SJSA1 (cell line): ENCODE measurements at places on chromosomes 3 and 15. TPM values are rescaled to one million over a fixed set of nuclear protein-coding genes. Genes with fewer than 3 reads are reported as not detected.

DNA sequence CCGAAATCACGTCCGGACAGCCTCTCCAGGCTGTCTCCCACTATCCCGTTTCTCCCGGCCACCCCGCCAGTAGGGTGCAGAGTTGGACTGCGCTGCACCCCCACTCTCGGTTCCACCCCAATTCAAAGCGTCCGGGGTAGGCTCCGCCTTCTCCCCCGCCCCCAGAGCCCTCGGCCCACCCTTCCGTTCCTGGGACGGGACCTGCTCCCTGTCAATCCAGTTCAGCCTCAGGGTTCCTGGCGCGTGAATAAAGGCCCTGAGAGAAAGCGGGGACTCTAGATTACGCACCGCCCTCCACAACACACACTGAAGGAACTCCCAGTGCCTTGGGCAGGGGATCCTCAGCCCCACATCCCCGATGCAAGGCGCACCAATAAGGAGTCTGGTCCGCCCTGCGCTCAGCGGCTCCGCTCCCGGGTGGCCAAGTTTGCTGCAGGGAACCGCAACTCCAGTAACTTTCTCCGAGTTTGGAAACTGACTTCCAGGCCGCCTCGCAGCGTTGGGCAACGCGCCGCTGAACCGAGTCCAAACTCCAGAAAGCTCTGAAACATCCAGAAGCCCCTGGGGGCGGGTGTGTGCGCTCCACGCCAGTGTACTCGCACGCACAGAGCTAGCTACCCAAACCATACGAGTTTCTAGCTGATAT lies 1.9 kb downstream of the ADAMTS9 start:
- DNase-seq = peak; percentile 90

DNA sequence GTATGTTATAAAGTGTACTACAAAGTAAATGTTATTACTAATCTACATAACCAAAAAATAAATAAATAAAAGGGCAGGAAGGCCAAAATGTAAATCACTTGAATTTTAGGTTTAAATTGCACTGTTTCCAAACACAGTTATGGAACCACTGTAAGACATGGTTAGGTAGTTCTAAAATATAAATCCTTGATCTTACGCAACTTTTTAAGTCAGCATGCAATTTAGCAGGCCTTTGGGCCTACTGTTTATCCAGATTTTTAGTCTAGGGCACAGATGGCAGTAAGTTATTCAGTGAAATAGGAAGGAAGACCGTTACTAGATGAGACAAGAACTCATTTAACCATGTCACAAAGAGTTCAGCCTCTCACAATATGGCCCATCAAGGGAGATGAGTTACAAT lies 187.4 kb upstream of the SLC2A2 start:
- no peak for DNase-seq

ALPK3 gene
- 0.03 TPM in 1 of 2 replicates, not detected in the other for total RNA-seq

WNT7A gene
- total RNA-seq = not detected in 2 replicates

GRCh38 chr3:71548705-71549384 lies 34.7 kb downstream of the FOXP1 start:
- no peak for DNase-seq

GRCh38 chr3:131081224-131081623 lies 54.5 kb downstream of the NEK11 start:
- DNase-seq = no peak

HYAL1 gene
- total RNA-seq = 0.18 TPM in 1 of 2 replicates, not detected in the other

DNA sequence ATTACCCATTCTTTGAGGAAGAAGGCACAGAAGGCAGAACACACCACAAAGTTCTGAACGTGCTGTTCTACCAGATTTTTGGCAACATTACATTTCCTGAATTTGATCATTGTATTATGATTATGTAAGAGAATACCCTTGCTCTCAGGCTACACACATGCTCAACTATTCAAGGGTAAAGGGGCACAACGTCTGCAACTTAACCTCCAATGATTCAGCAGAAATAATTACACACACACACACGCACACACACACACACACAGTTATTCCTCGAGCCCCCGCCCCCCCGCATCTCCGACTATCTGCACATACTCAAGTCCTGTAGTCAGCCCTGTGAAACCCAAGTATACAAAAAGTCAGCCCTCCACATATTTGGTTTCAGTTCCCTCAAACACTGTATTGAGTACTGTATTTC lies 26.8 kb downstream of the RPN1 start:
- no peak for DNase-seq

DNA sequence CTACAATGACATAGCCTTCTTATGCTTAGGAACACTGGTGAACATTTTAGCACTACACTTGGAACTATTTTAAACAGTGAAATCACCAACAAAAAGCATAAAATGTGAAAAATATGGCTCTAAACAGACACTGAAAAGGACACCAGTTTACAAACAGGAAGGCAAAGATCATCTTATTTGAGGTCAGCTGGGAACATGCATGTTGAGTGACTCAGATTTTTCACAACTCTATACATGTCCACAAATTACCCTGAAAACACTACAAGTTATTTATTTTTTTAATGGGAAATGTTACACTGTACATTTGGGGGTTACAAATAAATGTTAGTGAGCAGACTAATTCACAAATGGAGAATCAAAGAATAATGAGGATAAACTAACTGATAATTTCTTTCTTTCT lies 12.5 kb upstream of the GK5 start:
- no peak for DNase-seq

- DNase-seq = no peak
Observed at GRCh38 chr3:82058809-82059208, 297.4 kb upstream of the GBE1 start.

DNA sequence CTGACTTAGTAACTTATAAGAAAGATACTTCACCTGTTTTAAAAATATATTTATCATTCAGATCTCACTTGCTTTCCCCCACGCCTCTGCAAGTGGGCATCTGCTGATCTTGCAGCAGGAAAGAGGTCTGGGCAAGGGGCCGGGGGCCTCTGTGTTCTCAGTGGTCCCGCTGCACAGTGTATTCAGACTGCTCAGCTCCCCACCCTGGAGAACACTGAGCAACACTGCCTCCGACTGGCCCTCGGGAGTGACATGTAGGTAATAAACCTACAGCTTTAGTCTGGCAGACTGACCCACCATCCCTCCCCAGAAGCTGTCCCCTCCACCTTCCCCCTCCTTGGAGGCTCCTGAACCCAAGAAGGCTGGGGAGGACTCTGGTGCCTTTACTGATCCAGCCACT lies 43.8 kb downstream of the GABRB3 start:
- no peak for DNase-seq

- DNase-seq = no peak
Observed at GRCh38 chr3:12518261-12519028, 26.9 kb downstream of the MKRN2OS start.

- DNase-seq = no peak
Observed at GRCh38 chr3:110528305-110529121, 543.1 kb upstream of the NECTIN3 start.

DNA sequence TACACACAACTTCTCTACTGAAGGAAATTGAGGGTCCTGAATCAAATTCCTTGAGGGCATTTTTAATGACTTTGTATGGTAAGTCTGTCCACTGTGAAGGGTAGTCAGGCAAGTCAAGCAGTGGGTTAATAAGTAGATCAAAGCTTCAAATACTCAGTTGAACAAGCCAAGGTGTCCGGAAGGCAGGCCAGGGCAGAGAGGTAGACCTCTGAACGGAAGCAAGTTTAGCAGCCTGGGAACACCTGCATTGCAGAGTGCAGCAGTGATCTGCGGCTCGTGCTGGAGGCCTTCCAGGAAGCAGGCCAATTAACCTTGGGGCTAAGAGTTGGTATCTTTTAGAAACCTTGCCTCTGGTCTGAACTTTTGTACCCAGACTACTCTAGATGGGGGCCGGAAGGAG lies 143.8 kb downstream of the LRTM1 start:
- peak; percentile 10 for DNase-seq

PLSCR2 gene
- total RNA-seq = not detected in 2 replicates

DNA sequence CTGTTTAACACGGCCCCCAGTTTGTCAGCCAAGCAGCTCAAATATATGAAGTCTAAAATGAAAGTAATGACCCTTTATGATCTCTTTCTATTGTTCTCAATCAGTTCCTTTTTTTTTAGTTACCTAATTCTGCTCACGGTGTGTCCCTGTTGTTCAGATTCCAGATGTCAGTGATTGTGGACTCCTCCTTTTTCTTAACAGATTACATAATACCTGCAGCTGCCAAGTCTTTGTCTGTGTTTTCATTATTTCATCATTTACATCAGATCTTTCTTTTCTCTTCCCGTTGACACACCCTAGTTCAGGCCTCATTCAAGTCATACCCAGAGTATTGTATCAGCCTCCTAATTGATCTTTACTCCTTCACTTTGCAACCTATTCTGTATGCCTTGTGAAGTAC lies 56.1 kb upstream of the SKIL start:
- no peak for DNase-seq

- no peak for DNase-seq
Observed at GRCh38 chr3:121165397-121165837, 257.4 kb downstream of the STXBP5L start.

DNA sequence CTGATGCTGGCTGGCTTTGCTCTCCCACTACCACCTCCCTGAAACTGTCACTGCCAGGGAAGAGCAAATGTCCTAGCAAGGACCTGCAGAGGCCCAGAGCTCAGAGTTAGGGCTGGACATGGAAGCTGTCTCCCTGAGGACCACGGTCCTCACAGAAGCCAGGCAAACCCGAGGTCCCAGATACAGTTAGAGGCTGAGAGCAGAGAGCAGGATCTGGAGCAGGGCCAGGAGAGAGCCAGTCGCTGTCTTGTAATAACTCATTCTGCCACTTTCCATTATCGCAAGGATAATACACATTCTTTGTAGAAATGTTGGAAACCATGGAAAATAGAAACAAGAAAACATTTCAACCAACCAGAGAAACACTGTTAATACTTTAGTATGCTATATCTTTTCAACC lies 10.1 kb downstream of the GHSR start:
- no peak for DNase-seq

GRCh38 chr3:43062040-43062563 lies 43.8 kb downstream of the POMGNT2 start:
- DNase-seq = no peak

FAM81A gene
- 1.6 and 2.8 TPM in 2 replicates for total RNA-seq

- no peak for DNase-seq
Observed at GRCh38 chr15:34470091-34470490, 32.5 kb upstream of the GOLGA8A start.

GRCh38 chr3:61358364-61358763 lies 107.1 kb upstream of the FHIT start:
- DNase-seq = no peak

SLITRK3 gene
- not detected in 2 replicates for total RNA-seq

- DNase-seq = no peak
Observed at GRCh38 chr3:128727059-128727458, 1.1 kb downstream of the RAB7A start.

PHLDB2 gene
- total RNA-seq = 29.3 and 40.5 TPM in 2 replicates

- DNase-seq = no peak
Observed at GRCh38 chr15:39530480-39531342, 50.2 kb upstream of the THBS1 start.

AGTR1 gene
- not detected in 2 replicates for total RNA-seq

DNA sequence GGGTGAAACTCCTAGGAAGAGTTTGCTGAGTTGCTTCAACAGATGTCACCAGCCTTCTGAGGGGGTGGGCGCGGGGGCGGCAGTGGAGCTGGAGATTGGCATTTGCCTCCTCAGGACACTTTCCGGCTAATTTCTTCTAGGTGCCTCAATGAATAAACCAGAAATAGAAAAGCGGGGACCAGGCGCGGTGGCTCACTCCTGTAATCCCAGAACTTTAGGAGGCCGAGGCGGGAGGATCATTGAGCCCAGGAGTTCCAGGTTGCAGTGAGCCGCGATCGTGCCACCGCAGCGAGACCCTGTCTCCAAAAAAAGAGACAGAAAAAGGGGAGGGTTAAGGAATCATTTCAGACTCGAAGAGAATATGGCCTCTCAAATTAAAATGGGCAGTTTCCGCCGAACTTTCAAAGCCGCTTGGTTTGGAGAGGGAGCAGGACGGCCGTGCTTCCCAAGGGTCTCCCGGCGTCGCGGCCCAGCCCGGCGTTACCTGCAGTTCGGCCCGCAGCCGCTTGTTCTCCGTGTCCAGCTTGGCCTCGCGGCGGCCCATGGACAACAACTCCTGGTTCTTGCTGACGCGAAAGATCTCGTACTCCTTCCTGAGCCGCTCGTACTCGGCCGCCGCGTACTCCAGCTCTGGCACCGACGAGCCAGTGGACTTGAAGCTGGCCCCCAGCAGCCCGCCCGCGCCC lies 587 bp downstream of the NPHP3 start:
- DNase-seq = peak; percentile 54

FBXO45 gene
- 18.3 and 20.4 TPM in 2 replicates for total RNA-seq

TMA7 gene
- total RNA-seq = 551 and 569 TPM in 2 replicates

LIPC gene
- 1.1 and 2.2 TPM in 2 replicates for total RNA-seq

DNA sequence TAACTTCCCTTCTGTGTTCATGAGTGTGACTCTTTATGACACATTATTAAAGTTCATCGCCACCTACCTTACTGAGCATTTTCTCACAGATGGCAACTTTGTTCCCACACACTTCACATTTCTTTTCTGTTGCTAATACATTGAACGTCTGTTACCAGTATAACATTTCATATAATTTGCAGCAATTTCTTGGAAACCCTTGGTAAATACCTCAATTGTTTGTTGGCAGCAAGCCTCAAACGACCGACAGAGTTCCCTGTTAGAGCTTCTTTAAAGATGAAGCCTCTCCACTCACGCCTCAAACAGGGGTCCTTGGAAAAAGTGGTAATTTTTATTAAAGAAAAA lies 3.2 kb upstream of the CHSY1 start:
- no peak for DNase-seq

- no peak for DNase-seq
Observed at GRCh38 chr15:81182031-81182755, 14.5 kb upstream of the IL16 start.

DNA sequence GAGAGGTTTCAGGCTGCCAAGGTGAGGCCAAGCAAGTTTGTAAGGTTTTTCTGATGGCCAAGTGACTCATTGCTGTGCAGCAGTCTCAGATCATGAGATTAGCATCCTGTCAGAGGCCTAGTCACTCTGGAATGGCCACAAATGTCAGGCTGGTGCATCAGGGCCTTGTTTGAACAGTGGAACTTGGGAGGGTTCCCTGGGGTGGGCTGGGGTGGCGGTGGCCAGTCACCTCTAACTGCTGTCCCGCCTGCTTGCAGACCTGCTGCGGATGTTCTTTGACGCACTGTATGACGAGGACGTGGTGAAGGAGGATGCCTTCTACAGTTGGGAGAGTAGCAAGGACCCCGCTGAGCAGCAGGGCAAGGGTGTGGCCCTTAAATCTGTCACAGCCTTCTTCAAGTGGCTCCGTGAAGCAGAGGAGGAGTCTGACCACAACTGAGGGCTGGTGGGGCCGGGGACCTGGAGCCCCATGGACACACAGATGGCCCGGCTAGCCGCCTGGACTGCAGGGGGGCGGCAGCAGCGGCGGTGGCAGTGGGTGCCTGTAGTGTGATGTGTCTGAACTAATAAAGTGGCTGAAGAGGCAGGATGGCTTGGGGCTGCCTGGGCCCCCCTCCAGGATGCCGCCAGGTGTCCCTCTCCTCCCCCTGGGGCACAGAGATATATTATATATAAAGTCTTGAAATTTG lies 2.8 kb upstream of the FAM131A start:
- DNase-seq = peak; percentile 54

PCNP gene
- 65.0 and 87.8 TPM in 2 replicates for total RNA-seq
